Central memory CD8-positive, alpha-beta T cell (primary cell): ENCODE measurements at places on chromosomes 7 and 10.

GRCh38 chr10:628386-629045, 61.0 kb downstream of the DIP2C start:
- H3K4me1 ChIP-seq = no peaks in the 10 kb centered on the region
- H3K36me3 ChIP-seq = peaks cover 2% of the 10 kb centered on the region
- H3K4me3 ChIP-seq = no peak overlapping the region
- no peak overlapping the region for H3K27ac ChIP-seq
- DNase-seq = no peak
- peaks cover 39% of the 10 kb centered on the region for H3K27me3 ChIP-seq

DNA sequence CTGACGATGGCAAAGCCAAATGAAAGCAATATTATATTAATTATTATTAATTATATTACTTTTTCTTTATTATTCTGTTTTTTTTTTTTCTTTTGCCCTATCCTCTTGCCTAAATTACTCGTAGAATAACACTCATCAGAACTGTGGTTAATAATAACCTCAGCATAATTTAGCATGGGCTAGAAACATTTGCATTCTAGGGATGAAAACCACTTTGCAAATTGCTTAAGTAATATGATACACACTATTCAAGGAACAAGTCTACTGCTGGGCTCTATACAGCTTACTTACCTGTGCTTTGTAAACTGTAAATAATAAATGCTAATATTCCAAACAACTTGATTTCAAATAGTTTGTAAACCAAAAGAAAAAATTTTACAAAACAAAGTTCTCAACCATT, 375.8 kb downstream of the HGF start:
- H3K36me3 ChIP-seq = no peaks in the 10 kb centered on the region
- H3K27me3 ChIP-seq = no peaks in the 10 kb centered on the region
- no peaks in the 10 kb centered on the region for H3K4me1 ChIP-seq

DNA sequence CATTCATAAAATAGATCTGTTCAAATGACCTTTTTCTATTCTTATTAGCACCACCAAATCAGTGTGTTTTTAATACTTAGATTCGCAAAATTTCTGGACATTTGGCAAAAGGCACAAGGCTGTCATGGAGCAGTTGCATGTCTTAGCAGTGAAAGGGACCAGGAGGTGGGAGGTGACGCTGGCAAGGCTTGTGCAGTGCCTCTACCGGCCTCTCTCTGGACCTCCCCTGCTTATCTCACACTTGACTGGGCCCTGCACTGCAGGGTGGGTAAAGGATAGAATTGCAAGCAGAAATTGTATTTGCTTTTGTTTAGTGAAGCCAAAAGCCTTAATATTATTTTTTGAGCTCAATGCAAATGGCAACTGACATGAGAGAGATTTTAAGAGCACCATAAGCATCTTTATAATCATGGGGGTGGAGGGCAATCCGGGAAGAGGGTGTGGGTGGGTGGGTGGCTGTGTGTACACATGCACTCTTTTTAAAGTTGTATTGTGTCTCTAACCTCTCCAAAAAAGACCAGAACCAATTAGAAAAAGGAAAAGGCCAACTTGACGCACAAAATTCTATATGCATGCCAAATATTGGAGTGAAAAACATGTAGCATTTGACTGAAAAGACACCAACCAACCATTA, 106.3 kb downstream of the WNT2 start:
- DNase-seq = no peak
- no peak overlapping the region for H3K27ac ChIP-seq
- H3K27me3 ChIP-seq = no peaks in the 10 kb centered on the region
- no peaks in the 10 kb centered on the region for H3K4me1 ChIP-seq

- peaks cover 51% of the 10 kb centered on the region for H3K36me3 ChIP-seq
- no peaks in the 10 kb centered on the region for H3K27me3 ChIP-seq
- no peak overlapping the region for H3K27ac ChIP-seq
Observed at GRCh38 chr7:155709453-155709852, 65.0 kb downstream of the RBM33 start.

- peaks cover 11% of the 10 kb centered on the region for H3K4me1 ChIP-seq
- H3K27ac ChIP-seq = no peak overlapping the region
- no peak overlapping the region for H3K4me3 ChIP-seq
- H3K36me3 ChIP-seq = no peaks in the 10 kb centered on the region
- no peak for DNase-seq
Observed at GRCh38 chr10:43374194-43374593, 2.8 kb downstream of the FXYD4 start.

- peak overlapping the region; percentile 97 for H3K4me3 ChIP-seq
- peaks cover 55% of the 10 kb centered on the region for H3K36me3 ChIP-seq
- H3K4me1 ChIP-seq = peaks cover 62% of the 10 kb centered on the region
- H3K27me3 ChIP-seq = no peaks in the 10 kb centered on the region
- peak; percentile 45 for DNase-seq
Observed at GRCh38 chr10:72087392-72087968, 871 bp downstream of the SPOCK2 start.

- DNase-seq = no peak
- peaks cover 28% of the 10 kb centered on the region for H3K4me1 ChIP-seq
- H3K36me3 ChIP-seq = no peaks in the 10 kb centered on the region
- H3K27ac ChIP-seq = peak overlapping the region; percentile 70
- no peak overlapping the region for H3K4me3 ChIP-seq
- H3K27me3 ChIP-seq = no peaks in the 10 kb centered on the region
Observed at GRCh38 chr7:142482891-142483658, 225.2 kb upstream of the PRSS58 start.

GRCh38 chr7:14988941-14989340, 86.4 kb upstream of the DGKB start:
- H3K36me3 ChIP-seq = no peaks in the 10 kb centered on the region
- H3K27me3 ChIP-seq = no peaks in the 10 kb centered on the region
- H3K4me1 ChIP-seq = no peaks in the 10 kb centered on the region

GRCh38 chr10:6089334-6090219, 743 bp downstream of the RBM17 start:
- peak overlapping the region; percentile 84 for H3K4me3 ChIP-seq
- no peaks in the 10 kb centered on the region for H3K27me3 ChIP-seq
- peaks cover 15% of the 10 kb centered on the region for H3K36me3 ChIP-seq
- DNase-seq = no peak
- peak overlapping the region; percentile 92 for H3K27ac ChIP-seq
- H3K4me1 ChIP-seq = peaks cover 59% of the 10 kb centered on the region

- no peaks in the 10 kb centered on the region for H3K4me1 ChIP-seq
- H3K36me3 ChIP-seq = no peaks in the 10 kb centered on the region
- no peak overlapping the region for H3K27ac ChIP-seq
- no peak overlapping the region for H3K4me3 ChIP-seq
- H3K27me3 ChIP-seq = peaks cover 52% of the 10 kb centered on the region
- DNase-seq = no peak
Observed at GRCh38 chr10:95374597-95375209, 83.9 kb upstream of the PDLIM1 start.

DNA sequence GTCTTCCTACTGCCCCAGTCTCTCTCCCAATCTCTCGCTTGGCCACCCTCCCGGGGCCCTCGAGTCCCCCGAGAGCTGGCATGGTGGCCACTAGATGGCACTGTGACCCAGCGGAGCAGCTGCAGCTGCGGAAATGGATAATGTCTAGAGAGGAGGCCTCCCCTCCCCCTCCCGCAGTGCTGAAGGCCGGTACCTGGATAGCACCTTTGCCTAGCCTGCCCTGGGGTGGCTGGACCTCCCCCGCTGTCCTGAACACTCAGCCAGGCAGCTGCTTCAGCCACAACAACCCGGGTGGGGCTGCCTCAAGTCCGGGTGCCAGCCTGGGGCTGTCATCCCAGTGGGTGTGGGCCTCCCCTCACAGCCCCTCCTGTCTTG, 65.2 kb downstream of the GOLGA7B start:
- H3K4me3 ChIP-seq = no peak overlapping the region
- no peaks in the 10 kb centered on the region for H3K36me3 ChIP-seq
- peaks cover 9% of the 10 kb centered on the region for H3K4me1 ChIP-seq
- H3K27me3 ChIP-seq = peaks cover 27% of the 10 kb centered on the region

- H3K27me3 ChIP-seq = peaks cover 25% of the 10 kb centered on the region
- H3K4me1 ChIP-seq = no peaks in the 10 kb centered on the region
Observed at GRCh38 chr10:126904818-126905701, at the start of gene DOCK1. TSS of gene DOCK1 (plus strand) at chr10:126905428. CDS start at chr10:126905518, 90 bp downstream.

DNA sequence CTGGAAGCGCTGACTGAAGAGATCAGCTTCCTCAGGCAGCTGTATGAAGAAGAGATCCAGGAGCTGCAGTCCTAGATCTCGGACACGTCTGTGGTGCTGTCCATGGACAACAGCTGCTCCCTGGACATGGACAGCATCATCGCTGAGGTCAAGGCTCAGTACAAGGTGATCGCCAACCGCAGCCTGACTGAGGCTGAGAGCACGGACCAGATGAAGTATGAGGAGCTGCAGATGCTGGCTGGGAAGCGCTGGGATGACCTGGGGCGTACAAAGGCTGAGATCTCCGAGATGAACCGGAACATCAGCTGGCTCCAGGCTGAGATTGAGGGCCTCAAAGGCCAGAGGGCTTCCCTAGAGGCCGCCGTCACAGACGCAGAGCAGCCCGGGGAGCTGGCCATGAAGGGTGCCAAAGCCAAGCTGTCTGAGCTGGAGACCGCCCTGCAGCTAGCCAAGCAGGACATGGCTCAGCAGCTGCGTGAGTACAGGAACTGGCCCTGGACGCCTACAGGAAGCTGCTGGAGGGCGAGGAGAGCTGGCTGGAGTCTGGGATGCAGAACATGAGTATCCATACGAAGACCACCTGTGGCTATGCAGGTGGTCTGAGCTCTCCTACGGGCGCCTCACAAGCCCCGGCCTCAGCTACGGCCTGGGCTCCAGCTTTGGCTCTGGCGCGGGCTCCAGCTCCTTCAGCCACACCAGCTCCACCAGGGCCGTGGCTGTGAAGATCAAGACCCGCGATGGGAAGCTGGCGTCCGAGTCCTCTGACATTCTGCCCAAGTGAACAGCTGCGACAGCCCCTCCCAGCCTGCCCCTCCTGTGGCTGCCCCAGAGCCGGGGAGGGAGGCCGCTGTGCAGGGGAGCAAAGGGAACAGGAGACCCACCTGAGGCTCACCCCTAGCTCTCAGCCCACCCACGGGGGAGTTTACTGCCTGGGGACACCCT, 24.9 kb upstream of the AMPH start:
- H3K4me1 ChIP-seq = no peaks in the 10 kb centered on the region
- H3K4me3 ChIP-seq = no peak overlapping the region
- peaks cover 57% of the 10 kb centered on the region for H3K27me3 ChIP-seq
- peaks cover 3% of the 10 kb centered on the region for H3K36me3 ChIP-seq
- no peak for DNase-seq

DNA sequence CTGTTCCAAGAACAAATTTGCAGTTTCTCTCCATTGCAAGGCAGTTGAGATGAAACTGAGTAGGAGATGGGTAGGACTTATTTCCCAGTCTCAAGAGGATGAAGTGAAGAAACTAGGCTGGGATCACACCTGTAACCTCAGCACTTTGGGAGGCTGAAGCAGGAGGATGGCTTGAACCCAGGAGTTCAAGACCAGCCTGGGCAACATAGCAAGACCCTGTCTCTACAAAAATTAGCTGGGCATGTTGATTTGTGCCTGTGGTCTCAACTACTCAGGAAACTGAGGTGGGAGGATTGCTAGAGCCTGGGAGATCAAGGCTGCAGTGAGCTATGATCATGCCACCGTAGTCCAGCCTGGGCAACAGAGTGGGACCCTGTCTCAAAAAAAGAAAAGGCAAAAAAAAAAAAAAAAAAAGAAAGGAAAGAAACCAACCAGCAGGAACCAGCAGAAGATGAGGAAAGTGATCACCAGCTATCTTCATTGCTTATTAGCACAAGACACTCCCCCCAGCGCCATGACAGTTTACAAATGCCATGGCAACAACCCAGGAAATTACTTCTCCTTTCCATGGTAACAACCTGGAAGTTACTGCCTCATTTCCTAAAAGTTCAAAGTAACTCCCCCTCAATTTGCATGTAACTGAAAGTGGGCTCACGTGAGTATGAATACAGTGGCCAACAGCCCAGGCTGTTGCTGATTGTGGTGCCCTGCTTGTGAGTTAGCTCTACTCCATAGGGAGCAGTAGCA, 18.3 kb upstream of the ST8SIA6 start:
- no peaks in the 10 kb centered on the region for H3K4me1 ChIP-seq
- no peak overlapping the region for H3K27ac ChIP-seq
- no peak for DNase-seq

- H3K4me3 ChIP-seq = no peak overlapping the region
- peaks cover 10% of the 10 kb centered on the region for H3K4me1 ChIP-seq
- H3K27ac ChIP-seq = no peak overlapping the region
- no peak for DNase-seq
- peaks cover 77% of the 10 kb centered on the region for H3K27me3 ChIP-seq
Observed at GRCh38 chr7:1229202-1229947, 3.3 kb upstream of the UNCX start.

DNA sequence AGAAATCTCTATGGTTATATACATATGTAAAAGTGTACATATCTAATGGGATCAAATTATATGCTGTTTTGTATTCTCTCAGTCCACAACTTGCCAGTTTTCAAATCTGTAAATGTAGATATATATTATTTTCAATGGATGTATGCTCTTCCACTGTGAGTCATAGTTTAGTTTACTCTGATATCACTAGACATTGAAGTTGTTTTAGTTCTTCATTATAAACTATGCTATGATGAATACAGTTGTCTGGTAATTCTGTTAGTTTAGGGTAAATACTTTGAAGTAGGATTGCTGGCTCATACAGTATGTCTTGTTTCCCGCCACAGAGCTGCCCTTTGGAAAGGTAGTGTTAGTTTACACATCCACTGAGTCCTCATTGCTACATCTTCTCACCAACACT, 25.2 kb downstream of the SDK1 start:
- H3K27me3 ChIP-seq = peaks cover 41% of the 10 kb centered on the region
- H3K4me3 ChIP-seq = no peak overlapping the region
- DNase-seq = no peak

- no peak overlapping the region for H3K4me3 ChIP-seq
- H3K4me1 ChIP-seq = no peaks in the 10 kb centered on the region
- no peak overlapping the region for H3K27ac ChIP-seq
- no peaks in the 10 kb centered on the region for H3K27me3 ChIP-seq
- no peak for DNase-seq
Observed at GRCh38 chr7:114428211-114428610, 13.6 kb downstream of the FOXP2 start.

- no peaks in the 10 kb centered on the region for H3K4me1 ChIP-seq
- H3K36me3 ChIP-seq = no peaks in the 10 kb centered on the region
- H3K4me3 ChIP-seq = no peak overlapping the region
- no peak overlapping the region for H3K27ac ChIP-seq
- no peak for DNase-seq
Observed at GRCh38 chr7:107995184-107996071, 7.5 kb downstream of the LAMB1 start.

DNA sequence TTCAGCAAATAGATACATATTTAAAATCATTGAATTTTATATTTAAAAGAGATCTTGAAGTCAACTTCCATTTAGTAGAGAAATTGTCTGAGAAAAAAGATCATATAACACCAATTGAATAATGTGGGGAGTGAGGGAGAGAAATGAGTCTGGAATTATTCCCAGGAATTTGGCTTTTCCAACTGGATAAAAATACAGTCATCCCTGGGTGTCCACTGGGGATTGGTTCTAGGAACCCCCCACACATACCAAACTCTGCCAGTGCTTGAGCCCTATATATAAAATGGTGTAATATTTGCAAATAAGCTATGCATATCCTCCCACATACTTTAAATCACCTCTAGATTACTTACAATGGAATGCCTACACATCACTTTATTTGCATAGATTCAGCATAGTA, 162.8 kb upstream of the SEMA3C start:
- H3K4me3 ChIP-seq = no peak overlapping the region
- H3K27me3 ChIP-seq = no peaks in the 10 kb centered on the region
- no peak for DNase-seq
- no peak overlapping the region for H3K27ac ChIP-seq

GRCh38 chr7:87512906-87513305, 37.4 kb upstream of the ABCB4 start:
- no peaks in the 10 kb centered on the region for H3K4me1 ChIP-seq
- H3K27me3 ChIP-seq = no peaks in the 10 kb centered on the region
- H3K4me3 ChIP-seq = no peak overlapping the region
- DNase-seq = no peak
